ENCODE measurements at places on chromosomes 13 and 19. TPM values are rescaled to one million over a fixed set of nuclear protein-coding genes. Genes with fewer than 3 reads are reported as not detected.
A peak's percentile ranks its signal among the peaks of the same experiment; 100 is the strongest.

DNA sequence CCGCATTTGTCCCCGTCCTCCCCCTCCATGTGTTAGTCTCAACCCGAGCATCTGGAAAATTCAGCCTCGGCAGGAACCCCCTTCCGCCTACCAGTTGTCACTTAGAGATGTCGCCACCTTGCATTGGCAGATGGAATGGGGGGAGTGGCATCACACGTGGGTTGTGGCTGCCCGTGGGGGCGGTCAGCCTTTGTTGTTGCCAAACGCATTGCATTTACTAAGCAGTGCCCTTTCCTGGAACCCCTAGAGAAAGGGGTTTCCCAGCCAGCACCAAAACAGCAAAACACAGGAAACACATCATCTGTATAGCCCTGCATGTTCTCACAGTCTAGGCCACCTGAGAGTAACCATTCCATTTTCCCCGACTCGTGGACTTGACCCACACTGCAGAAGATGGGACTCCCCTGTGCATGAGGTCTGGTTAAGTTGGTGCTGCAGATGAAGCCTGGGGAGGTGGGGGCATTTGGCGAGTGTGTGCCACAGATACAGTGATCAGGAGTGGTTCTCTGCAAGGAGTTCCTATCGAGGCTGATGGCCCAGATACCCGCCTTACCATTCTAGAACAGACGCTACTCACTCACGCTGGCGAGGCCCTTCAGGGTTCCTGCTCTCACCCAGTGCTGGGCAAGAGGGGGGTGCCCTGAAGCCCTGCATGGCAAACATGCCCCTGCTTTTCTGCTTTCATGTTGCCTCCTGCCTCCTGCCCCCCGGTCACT is 38.3 kb downstream of the TMED1 start:
- no peak overlapping the region for H3K27ac ChIP-seq
- H3K36me3 ChIP-seq = peaks cover 5% of the 10 kb centered on the region
- no peak for DNase-seq
- no peak overlapping the region for H3K4me3 ChIP-seq

GRCh38 chr19:48970923-48971395 is 5.8 kb downstream of the FTL start:
- H3K27me3 ChIP-seq = no peaks in the 10 kb centered on the region
- H3K4me3 ChIP-seq = peak overlapping the region; percentile 45
- DNase-seq = no peak
- H3K27ac ChIP-seq = no peak overlapping the region

DNA sequence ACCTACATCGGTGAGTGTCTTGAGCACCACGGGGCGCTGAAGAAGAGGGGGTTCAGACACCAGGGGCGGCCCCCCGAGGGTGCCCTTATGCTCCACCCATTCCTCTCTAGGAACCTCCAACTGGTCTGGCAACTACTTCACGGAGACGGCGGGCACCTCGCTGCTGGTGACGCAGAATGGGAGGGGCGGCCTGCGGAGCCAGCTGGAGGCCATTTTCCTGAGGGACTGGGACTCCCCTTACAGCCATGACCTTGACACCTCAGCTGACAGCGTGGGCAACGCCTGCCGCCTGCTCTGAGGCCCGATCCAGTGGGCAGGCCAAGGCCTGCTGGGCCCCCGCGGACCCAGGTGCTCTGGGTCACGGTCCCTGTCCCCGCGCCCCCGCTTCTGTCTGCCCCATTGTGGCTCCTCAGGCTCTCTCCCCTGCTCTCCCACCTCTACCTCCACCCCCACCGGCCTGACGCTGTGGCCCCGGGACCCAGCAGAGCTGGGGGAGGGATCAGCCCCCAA is 12.1 kb downstream of the HIPK4 start:
- no peaks in the 10 kb centered on the region for H3K27me3 ChIP-seq
- H3K4me3 ChIP-seq = no peak overlapping the region
- no peaks in the 10 kb centered on the region for H3K36me3 ChIP-seq
- H3K4me1 ChIP-seq = no peaks in the 10 kb centered on the region
- H3K27ac ChIP-seq = no peak overlapping the region
- no peak for DNase-seq

GRCh38 chr19:1360818-1361461 is 22.8 kb upstream of the NDUFS7 start:
- peaks cover 7% of the 10 kb centered on the region for H3K36me3 ChIP-seq
- H3K27ac ChIP-seq = no peak overlapping the region
- no peak for DNase-seq
- no peaks in the 10 kb centered on the region for H3K27me3 ChIP-seq
- no peak overlapping the region for H3K4me3 ChIP-seq

GRCh38 chr19:56167064-56167578 is 8.7 kb upstream of the GALP start:
- no peak for DNase-seq
- no peaks in the 10 kb centered on the region for H3K4me1 ChIP-seq
- H3K27ac ChIP-seq = no peak overlapping the region
- H3K4me3 ChIP-seq = no peak overlapping the region
- H3K27me3 ChIP-seq = no peaks in the 10 kb centered on the region

Gene SULT2A1
- 0.18 TPM for total RNA-seq

All from Panc1 (cell line).